ENCODE measurements at places on chromosomes 4 and X.

DNA sequence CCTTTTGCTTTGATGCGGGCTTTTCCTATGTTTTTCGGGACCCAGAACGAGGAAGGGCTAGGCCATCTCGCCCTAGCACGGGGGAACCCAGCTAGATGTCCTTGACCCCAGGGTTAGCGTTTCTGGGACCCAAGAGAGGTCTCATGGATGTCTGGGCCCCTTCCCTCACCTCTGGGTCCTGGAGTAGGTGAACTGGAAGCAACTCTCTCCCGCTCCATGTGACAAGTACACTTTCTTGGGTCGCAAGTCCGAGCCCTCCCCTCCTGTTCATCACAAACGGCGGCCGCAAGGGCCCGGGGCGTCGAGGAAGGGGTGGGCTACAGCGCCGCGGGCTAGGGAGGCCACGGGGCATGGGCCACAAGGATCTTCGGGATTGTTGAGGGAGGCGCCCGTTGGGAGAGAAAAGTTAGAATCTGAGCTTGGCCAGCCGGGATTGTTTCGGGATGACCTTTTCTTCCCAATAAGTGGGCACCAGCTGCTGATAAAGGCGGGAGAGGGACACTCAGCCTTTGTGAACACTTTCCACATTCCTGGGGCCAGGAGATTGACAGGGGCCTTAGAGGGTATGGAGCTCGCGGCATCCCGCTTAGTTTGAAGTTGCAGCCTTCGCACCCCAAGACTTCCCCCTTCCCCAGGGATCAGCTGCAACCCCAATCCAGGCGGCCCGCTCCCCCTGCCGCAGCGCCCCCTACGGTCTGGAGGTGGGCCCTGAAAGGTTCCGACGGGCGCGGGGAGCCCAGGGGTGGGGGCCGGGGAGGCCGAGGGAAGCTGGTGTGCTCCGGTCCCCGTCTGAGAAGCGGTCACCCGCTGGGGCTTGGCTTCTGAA is 136.9 kb upstream of the ZIC3 start:
- no peak for DNase-seq

DNA sequence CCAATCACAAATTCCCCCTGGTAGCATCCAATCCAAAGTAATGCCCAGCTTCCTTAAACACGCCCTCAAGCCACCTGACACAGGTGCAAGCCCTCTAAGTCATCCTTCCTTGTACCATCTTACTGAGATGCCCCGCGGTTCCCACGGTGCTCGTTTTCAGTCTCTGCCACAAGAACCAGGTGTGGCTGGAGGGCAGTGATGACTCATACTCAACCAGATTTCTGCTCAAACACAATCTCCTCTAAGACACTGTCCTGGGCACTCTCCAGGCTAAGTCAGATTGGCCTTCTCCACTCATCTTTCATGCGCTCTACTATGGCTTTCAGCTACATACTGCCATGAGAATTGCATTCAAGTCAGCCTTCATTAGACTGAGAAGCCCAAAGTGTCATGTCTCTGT is 3.5 kb downstream of the SH3KBP1 start:
- no peak for DNase-seq

DNA sequence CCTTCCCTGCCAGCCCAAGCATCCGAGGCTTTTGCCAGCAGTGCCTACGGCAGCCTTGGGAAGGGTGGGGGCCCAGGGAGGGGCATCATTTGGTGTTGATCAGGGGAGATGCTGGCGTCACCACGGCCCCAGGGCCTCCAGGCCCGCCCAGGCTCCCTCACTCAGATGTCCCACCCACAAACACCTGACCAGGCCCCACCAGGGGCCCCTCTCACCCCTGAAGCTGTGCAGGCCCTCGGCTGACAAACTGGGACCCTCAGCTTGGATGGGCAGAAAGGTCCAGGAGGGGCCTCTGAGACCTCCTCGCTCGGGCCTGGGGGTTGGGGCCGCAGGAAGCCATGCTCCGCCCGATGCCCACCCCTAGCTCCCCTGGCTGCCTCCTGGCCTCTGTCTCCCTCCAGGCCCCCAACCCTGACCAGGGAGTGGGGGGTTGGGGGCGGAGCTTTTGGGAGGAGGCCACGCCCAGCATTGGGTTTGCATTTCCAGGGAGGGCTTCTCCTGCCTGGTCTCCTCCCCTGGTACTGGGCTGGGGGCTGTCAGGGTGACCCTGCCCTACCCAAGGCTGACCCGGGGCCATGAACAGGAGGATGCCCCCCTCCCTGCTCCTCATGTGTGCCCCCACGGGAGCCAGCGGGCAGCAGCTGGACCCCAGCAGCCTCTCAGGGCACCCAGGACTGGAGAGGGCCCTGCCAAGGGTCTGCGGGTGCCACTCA is 33.4 kb upstream of the SPON2 start:
- no peak for DNase-seq

DNA sequence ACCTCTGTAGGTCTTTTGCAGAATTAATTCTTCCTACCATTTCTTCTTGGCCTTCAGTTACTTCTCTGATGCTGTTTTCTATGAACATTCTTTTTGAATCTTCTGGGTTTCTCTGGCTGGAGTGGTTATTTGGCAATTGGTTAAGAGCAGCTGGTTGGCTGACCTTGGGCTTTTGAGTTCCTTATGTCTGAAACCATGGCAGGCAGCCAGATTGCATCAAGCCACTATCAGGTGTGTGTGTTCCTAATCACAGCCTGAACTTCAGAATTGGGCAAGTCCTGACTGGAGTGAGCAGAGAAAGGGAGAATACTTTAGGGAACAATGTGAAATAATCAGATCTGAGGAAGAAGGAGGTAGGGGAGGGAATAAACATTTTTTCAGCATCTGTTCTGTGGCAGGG is 90.2 kb downstream of the ARHGAP10 start:
- no peak for DNase-seq

GRCh38 chr4:40462326-40462725 is 127.2 kb downstream of the CHRNA9 start:
- no peak for DNase-seq

DNA sequence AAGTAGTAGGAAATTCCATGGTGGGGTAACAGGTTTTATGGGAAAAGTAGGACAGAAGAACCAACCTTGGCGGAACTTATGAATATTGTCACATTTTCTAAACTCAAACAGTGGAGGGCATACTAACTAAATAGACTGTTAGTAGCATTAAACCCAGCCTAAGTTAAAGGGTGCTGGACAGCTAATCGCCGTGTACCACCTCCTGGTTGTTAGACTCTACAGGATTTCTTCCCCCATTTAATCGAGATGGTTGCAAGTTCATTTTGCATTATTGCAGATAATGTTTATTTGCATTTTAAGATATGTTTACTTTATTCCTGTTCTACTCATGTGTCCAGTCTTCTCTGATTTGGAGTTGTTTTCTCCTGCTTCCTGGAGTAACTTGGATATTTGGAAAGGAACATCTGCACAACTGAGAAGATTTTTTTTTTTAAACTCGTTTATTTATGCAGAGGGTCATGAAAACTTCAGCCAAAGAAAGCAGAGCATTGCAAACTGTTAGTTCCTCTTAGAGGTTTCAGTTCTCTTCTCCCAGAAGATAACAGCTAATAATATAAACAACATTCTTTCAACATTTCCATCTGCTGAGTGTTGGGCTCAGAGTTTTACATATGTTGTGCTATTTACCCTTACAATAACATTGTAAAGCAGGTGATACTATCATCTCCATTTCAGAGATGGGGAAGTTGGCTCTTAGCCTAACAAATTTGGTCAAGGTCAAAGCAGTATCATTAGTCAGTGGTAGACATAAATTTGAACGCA is 51.5 kb upstream of the TBC1D9 start:
- no peak for DNase-seq

- DNase-seq = no peak
Measured at GRCh38 chr4:60296386-60296785, 903.7 kb upstream of the ADGRL3 start.

GRCh38 chr4:5020341-5020740 is 1.1 kb upstream of the CYTL1 start:
- no peak for DNase-seq

DNA sequence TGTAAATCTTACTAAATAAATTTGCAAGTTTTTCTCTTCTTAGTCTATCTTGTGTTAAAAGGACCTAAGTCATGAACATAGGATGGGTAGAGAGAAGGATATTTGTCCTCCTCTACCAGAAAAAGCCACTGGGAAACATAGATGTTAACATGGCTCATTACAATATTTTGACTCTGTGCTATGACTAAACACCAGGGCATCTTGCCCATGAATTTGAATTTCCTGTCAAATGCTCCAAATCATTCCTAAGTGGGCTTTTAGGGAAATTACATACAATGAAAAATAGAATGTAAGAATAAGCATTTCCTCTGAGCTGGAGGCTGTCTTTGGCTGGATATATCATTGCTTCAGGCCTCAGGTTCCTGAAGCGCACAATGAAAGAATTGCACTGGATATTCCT is 39.1 kb downstream of the ANOS1 start:
- no peak for DNase-seq

- no peak for DNase-seq
Measured at GRCh38 chr4:80614319-80614718, 278.8 kb downstream of the CFAP299 start.

- no peak for DNase-seq
Measured at GRCh38 chrX:7233580-7234406, 85.8 kb upstream of the PUDP start.

- DNase-seq = no peak
Measured at GRCh38 chrX:23046443-23046842, 46.7 kb downstream of the DDX53 start.

DNA sequence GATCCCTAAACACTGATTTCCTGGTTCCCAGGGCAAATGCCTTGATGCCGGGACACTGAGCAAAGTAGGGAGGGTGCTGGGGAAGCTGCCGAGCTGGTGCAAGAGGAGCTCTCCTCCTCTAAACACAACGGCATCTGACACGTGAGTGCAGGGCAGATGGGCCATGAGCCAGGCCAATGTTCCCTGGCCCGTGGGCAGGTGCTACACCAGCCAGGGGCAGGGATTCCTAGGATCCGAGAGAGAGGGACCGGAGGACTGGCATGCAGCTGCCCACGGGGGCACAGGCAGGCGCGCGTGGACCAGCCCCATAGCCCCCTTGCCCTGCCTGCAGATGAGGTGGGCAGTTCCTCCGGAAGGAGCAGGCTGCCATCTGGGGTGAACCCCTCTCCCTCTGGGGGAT is 66.8 kb upstream of the AFAP1 start:
- DNase-seq = no peak

GRCh38 chr4:15515106-15515505 is 45.4 kb downstream of the CC2D2A start:
- no peak for DNase-seq

DNA sequence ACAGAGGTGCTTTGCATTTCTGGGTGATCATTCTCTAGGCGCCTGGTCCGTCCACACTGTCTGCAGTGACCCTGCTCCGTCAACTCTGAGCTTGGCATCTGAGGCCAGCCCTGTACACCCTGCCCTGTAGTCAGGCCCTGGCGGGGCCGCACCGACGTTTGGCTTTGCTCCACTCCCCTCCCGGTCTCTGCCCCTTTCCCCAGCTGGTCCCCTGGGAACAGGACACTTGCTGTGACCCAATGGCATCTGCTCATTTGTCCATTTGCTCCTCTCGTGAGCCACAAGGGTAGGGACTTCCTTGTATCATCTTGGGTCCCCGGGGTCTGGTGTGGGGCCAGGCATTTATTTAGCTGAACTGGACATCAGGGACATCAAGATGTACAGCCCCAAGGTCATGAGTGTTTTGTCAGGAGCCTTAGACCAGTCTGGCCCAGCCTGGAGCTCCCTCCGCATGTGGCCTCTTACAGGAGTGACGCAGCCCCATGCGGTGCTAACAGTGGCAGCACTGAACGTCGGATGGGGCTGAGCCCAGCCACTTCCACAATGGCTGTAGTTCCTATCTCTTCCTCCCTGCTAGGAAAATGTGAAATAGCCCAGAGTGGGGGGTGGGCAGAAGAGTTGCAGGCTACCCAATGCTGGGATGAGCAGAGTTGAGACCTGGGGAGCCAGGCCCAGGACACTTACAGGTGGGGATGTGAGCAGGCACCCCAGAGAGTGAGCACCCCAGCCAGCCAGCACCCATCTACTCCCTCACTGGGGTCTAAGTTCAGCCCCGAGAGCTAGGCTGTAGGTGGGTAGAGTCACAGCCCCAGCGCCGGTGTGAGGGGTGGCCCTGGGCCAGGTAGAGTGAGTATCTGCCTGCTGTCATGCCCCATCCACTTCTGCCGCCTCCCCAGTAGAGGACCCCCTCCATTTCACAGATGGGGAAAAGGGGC is 2.0 kb upstream of the SH3BP2 start:
- no peak for DNase-seq

DNA sequence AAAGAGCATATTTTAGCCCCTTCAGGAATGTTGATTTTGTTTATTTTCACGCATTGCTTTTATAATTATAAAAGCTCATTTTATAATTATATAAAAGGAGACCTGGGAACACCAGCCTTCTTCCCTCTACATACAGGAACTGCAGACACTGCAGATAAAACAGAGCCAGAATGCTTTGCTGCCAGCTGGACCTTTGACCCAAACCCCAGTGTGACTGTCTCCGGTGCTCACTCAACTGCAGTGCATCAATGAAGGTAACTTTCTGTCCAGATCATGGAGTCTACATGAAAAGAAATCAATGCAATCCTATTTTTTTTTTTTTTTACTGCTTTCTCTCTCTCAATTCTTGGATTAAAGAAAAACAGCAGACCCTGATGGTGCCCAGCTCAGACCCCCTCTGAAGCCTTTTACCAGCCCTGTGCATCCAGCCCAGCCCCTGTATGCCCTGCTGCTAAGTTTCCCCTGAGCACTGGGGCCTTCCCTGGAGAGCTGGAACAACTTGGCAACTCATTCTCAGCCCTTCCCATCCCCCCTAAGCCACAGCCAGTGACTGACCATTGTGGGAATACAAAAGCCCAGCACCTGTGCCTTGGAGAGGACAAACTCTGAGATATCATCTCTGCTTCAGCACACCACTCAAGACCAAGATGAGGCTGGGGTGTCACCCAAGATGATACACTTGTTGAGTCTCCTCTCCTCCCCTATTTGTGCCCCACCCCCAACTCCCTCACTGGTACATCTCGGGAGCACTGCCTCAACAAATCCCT is 182.1 kb downstream of the EVC2 start:
- no peak for DNase-seq

DNA sequence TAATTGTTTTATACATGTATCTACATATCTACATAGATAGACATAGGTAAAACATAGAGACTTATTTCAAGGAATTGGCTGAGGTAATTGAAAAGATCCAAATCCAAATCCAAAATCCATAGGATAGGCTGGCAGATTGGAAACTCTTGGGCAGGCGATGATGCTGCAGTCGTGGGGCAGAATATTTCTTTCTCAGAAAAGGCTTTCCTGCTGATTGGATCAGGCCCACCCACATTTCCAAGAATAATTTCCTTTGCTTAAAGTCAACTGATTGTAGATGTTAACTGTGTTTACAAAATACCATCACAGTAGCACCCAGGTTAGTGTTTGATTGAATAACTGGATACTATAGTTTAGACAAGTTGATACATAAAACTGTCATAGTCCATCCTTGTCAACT is 27.2 kb downstream of the STIM2 start:
- no peak for DNase-seq

DNA sequence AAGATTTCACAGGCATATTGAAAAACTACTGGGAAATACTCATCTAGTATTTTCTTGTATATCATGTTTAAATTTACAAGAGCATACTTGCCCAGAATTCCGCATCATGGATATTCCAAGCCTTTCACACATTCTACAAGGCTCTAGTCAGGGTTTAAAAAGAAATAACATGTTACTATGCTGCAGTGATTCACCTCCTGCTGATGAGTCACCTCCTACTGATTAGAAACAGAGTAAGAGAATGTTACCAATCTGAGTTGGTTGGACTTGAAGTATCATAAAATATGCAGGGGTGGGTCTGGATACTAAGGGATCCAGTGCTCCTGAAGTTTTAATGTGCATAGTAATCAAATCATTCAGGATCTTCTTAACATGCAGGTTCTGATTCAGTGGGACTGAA is 192.0 kb upstream of the ANK2 start:
- DNase-seq = no peak

- DNase-seq = no peak
Measured at GRCh38 chr4:80182237-80182866, 15.0 kb upstream of the PRDM8 start.

All from NCI-H510A (cell line).